ENCODE measurements at places on chromosomes 6 and 20. TPM values are rescaled to one million over a fixed set of nuclear protein-coding genes. Genes with fewer than 3 reads are reported as not detected.

The CST2 gene
- total RNA-seq, result not detected

The FAM83C gene
- 0.28 TPM for total RNA-seq

The GRM1 gene
- total RNA-seq, result 0.68 TPM

The ADGB gene
- total RNA-seq, result not detected

Data from prostate gland (tissue), 2 donors.